Transverse colon (tissue), 4 donors: ENCODE measurements at places on chromosomes 3 and 15. TPM values are rescaled to one million over a fixed set of nuclear protein-coding genes. Genes with fewer than 3 reads are reported as not detected.

GRCh38 chr3:56355570-56356185 lies 112.6 kb downstream of the ERC2 start:
- no peak for DNase-seq

DNA sequence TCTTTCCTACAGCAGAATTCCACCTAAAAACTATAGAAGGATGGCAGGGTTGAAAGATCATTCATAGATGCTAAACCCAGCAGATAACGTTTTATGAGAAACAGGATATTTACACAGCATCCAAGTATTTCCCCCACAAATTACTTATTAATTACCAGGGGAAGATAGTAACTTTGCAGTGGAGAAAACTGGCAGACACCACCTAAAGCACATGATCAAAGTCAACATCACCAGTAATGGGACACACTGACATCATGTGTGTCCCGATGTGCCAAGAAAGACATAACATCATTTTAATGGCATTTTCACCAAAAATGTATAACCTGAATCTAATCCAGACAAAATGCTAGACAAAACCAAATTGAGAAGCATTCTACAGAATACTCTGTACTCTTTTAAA lies 220.4 kb upstream of the THBS1 start:
- DNase-seq, result no peak

Gene MUC13
- 37.8 TPM for total RNA-seq

DNA sequence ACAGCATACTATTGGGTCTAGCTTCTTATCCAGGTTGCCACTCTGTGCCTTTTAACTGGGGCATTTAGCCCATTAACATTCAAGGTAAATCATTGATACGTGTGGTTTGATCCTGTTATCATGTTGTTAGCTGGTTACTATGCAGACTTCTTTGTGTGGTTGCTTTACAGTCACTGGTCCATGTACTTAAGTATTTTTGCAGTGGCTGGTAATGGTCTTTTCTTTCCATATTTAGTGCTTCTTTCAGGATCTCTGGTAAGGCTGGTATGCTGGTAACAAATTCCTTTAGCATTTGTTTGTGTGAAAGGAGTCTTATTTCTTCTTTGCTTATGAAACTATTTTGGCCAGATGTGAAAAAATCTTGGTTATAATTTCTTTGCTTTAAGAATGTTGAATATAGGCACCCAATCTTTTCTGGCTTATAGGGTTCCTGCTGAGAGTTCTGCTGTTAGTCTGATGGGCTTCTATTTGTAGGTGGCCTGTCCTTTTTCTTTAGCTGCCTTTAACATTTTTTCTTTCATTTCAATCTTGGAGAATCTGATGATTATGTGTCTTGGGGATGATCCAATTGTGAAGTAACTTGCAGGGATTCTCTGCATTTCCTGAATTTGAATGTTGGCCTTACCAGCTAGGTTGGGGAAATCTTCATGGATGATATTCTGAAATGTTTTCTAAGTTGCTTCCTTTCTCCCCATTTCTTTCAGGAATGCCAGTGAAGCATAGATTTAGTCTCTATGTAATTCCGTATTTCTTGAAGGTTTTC lies 39.3 kb downstream of the CCR1 start:
- DNase-seq, result no peak

Gene TLR9
- not detected for total RNA-seq
